ENCODE measurements at places on chromosomes 1 and 21. TPM values are rescaled to one million over a fixed set of nuclear protein-coding genes. Genes with fewer than 3 reads are reported as not detected.

DNA sequence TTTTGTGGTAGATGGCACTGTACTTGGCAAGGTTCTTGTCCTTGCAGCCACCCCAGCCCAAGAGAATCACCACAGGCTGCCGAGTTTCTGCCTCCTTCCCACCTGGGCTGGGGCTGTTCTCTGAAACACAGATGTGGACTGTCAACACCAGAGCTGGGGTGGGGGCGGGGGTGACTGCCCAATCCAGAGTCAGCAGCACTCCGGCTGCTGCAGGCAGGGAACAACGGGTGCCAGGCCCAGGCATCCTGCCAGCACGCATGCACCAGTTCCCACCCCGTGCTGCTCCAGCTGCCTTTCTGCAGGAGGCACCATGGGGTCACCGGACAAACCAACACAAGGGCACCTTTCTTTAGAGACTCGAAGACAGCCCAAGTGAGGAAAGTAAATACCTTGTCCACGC is 14.1 kb downstream of the TMEM53 start:
- no peak for DNase-seq

GRCh38 chr1:221246628-221247415 is 367.6 kb downstream of the HLX start:
- no peak for DNase-seq

GRCh38 chr1:109356915-109357314 is 40.8 kb downstream of the SORT1 start:
- DNase-seq = no peak

- no peak for DNase-seq
Measured at GRCh38 chr1:33344896-33345560, 24.1 kb upstream of the A3GALT2 start.

DNA sequence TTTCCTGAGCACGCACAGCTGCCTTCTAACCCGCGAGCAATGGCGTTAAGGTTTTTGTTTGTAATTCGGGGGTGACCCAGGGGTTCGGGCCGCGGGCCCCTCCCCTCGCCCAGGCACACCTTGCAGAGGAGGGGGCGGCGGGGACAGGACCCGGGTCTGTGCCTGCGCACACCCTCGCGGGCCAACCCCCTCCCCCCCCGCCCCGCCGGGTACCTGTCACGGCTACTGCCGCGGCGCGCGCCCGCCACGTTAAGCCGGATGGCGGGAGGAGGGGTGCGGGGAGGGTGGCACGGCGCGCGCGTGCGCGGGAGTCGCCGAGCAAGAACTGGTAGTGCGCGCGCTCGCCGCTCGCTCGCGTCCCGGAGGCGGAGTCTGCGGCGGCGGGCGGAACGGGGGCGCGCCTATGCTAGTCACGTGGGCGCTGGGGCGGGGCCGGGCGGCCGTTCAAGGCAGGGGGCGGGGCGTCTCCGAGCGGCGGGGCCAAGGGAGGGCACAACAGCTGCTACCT is at the start of gene TPTE:
Gene TPTE, plus strand, starts transcription at position 493 of the 508 bp plus-strand sequence. CDS start 17,141 bp downstream, outside the sequence.
- no peak for DNase-seq

DNA sequence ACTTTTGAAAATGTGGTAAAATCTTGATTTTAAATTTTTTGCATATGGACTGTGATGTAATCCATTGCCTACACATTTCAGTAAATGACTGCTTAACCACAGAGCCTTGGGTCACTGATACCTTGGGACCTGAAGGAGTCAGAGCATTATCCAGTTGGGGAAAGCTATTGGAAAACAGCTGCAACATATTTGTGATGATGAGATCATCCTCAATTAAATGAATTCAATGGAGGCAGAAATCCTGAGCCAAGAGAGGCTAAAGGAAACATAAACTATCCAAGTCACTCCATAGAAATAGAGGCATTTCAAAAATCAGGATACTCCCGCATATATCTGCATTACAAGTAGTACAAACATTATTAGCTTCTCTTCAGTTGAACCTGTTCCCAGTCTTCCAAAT is 99.8 kb upstream of the PRMT6 start:
- DNase-seq = no peak

DNA sequence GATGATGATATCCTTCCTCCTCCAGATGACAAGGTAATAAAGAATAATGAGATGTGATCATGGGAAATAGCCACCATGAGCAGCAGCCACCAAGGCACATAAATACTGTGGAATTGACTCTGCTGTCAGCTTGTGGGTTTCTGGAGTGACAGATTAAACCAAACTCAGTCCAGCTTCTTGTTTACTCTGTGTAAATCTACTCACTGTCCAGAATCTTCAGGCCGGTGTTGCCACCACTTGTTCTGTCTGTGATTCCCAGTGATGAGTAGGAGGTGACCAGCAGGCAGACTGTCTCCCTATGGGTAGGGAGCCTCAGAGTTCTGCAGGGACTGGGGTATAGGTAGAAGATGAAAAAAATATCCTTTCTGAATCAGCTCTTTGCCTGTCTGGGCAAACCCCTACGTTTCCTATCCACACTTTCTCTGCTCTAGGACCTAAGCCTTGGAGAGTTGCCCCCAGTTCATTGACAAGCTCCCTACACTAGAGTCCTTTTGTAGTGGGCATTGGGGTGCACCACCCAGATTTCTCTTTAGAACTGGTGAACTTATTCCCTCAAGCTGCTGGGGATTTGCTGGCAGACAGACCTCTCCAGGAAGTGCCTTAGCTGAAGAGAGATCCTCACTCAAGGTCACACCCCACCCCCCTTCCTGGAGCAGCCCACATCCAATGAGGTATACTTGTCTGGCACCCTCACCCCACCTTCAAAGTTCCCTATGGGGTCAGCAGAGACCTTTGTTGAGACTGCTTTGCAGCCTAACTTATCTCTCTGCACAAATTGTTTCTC is 47.6 kb downstream of the ATP1A1 start:
- no peak for DNase-seq

GRCh38 chr21:41973861-41974751 is 20.3 kb upstream of the C2CD2 start:
- DNase-seq = peak; percentile 39

- DNase-seq = no peak
Measured at GRCh38 chr1:11550664-11551283, 71.8 kb downstream of the DISP3 start.

DNA sequence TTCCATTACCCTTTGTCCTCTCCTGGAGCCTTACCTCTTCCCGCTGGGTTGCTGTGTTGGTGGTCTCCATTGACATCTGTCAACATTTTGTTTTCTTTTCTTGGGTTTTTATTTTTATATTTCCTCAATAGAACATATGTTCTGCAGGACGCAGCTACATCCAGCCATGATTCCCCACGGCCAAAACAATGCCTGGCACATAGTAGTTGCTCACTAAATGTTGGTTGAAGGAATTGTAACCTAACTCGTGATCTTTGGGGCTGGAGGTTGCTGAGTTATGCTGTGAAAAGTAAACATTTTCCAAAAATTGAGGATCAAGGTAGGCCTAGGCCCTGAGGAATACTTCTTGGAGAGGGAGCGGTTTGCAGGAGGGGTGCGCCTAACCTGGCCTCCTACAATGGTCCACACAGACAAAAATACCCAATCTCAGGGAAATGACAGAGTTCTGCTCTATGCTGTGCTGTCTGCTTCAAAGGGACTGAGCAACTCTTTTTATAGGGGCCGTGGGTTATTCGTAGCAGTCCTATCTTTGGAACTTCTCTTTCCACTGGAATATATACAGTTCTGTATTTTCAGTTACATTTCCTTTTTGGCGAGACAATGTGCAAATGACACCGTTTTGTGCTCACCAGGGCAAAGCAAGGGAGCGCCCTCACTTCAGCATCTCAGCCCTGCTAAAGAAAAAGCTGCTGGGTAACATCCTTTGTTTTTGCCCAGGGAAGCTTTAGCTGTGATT is 1.4 kb downstream of the PDPN start:
- DNase-seq = no peak

DNA sequence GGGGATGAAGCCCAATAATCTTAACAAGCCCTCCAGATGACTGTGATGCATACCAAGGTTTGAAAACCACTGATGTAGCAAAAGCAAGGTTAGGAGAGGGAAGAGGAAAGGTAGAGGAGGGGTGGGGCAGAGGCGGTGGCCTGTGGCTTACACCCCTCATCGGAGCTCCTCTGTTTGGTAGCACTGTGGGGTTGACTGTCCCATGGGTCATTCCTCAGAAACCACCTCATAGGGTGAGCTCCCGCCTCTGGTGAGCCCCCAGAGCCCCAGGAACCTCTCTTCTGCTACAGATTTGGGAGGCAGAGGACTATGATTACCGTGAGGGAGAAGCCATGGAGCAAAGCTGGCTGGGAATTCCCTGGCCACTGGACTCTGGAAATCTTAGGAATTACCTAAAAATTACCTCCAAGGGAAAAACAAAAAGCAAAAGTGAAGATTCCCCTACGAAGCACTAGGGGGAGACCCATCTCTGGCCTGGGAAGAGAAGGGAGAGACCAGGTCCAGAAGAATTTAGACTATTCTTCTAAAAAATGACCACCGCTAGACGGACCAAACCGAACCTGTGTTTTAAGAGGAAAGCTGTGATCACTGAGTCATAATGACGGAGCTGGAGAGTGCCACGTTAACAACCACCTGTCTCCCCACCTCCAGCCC is 1.5 kb upstream of the RASSF5 start:
- DNase-seq = peak; percentile 37

- no peak for DNase-seq
Measured at GRCh38 chr1:30216602-30217001, 506.8 kb downstream of the MATN1 start.

GRCh38 chr1:150922519-150922975 is 3.6 kb upstream of the SETDB1 start:
- DNase-seq = peak; percentile 88

DNA sequence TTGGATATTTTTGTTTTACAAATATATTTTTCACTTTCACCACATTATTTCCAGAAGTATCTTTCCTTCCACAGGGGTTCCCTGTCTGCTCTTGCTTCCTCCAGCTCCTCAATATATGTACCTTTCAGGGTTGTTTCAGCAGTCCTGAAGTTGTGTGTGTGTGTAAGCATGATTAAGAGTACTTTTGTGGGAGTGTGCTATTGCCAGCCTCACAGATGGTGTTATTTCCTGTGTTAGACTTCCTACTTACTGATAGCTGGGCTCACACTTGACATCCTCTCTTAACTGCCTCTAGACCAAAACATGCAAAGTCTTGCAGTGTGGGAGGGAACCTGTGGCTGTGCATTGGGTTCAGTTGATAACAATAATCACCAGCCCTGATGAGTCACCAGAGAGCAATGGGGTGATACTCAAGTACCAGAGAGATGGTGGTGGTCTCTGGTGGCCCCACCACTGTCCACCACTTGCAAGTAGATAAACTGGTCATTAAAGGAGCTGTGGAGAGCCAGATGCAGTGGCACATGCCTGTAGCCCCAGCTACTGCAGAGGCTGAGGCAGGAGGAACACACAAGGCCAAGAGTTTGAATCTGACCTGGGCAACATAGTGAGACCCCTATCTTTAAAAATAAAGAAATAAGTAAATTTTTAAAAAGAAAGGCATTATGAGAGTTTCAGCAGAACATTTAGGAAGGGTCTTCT is 126.7 kb downstream of the NR5A2 start:
- DNase-seq = no peak

DNA sequence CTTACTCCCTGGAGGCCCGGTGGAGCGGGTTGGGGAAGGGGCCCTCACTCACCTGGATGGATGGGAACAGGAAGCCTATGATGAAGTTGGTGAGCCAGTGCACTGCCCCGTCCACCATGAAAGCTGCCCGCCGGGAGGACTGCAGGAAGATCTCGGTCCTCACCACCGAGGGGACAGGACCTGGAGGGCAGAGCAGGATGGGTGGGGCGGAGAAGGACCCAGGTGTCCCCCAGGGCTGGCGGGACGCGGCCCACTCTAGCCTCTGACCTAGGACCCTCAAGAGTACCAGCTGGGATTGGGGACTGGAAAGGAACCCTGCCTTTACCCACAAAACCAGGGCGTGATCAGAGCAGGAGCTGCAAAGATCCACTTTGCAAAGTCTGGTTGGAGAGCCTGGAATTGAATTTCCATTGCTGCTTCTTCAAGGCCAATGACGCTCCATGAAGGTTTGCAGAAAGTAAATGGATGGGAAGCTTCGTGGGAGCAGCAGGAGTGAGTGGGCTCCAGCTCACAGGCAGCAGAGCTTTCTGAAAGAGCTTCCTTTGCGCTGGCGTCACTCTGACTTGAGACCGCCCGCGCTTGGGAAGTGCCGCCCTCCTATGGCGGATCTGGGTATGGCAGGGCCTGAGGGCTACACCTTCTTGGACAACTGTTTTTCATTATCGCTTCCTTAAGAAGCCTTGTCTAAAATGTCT is 21.4 kb downstream of the SLC2A7 start:
- peak; percentile 69 for DNase-seq

DNA sequence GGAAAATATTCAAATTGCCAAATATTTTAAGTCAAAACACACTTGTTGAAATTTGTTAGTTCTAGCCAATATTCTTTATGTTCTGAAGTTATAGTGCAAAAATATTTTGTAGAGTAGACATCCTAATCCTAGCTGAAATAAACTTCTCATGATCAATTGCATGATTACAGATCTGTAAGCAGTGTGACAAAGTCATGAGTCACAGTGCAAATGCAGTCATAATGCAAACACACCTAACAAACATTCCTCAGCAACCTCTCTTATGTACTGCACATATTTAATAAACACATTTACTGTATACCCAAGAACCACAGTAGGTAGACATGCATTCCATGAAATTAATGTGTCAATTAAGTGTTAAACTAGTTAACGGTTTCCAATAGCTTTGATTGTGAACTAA is 1857.4 kb downstream of the NCAM2 start:
- no peak for DNase-seq

DNA sequence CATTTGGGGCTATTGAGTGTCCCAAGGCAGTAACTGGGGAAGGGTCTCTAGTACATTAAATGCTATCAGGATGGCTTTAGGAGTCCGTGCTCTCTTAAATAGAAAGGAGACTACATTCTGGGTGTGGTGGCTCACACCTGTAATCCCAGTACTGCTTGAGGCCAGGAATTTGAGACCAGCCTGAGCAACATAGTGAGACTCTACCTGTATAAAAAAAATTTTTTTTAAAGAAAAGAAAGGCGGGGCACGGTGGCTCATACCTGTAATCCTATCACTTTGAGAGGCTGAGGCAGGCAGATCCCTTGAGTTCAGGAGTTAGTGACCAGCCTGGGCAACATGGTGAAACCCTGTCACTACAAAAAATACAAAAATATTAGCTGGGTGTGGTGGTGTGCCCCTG is 21.5 kb downstream of the OSBPL9 start:
- DNase-seq = no peak

DNA sequence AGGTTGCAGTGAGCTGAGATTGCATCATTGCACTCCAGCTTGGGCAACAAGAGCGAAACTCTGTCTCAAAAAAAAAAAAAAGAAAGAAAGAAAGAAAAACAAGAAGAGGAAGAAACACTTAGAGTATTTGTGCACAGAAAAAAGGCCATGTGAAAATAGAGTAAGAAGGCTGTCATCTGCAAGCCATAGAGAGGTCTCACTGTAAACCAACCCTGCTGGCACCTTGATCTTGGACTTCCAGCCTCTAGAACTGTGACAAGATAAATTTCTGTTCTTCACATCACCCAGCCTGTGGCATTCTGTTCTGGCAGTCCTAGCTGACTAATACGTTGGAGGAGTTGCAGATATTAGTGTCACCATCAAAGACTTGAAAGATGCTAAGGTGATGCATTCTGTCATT is 12.1 kb upstream of the ZDHHC18 start:
- DNase-seq = no peak

Gene TP53BP2
- polyA plus RNA-seq = 8.8 TPM

Gene FCER1G
- 2,686 TPM for polyA plus RNA-seq

Gene TMEM82
- not detected for polyA plus RNA-seq

Gene GSTM5
- not detected for polyA plus RNA-seq

Gene MPZL1
- polyA plus RNA-seq = 10.3 TPM

Gene TRIM58
- polyA plus RNA-seq = 0.68 TPM

Gene LINGO4
- not detected for polyA plus RNA-seq

Gene LCK
- polyA plus RNA-seq = 2.2 TPM

Gene TFF2
- not detected for polyA plus RNA-seq

Gene GPR3
- polyA plus RNA-seq = not detected

Gene GCSAML
- not detected for polyA plus RNA-seq

Gene SPRR1B
- not detected for polyA plus RNA-seq

Gene CD1B
- 1.3 TPM for polyA plus RNA-seq

Gene ROR1
- not detected for polyA plus RNA-seq

Data from CD14-positive monocyte (primary cell).